ENCODE measurements at places on chromosomes 6 and 20.

DNA sequence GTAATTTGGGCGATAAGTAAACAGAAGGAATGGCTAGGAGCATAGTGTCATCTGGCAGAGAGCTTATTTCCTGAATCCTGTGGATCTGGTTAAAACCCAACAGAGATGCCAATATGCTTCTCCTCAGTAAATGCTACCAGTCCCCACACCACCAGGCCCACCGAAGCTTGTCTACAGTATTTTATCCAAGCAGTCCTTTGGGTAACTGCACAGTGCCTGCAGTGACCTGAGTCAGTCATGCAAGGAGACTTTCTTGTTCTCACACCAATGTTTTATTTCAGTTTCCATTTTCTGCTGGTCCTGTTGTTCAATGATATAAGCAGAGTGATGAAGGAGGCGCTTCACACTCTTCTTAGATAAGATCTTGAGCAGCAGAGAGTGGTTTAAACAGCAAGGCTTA, 326.3 kb downstream of the RIMS1 start:
- no peak for DNase-seq

DNA sequence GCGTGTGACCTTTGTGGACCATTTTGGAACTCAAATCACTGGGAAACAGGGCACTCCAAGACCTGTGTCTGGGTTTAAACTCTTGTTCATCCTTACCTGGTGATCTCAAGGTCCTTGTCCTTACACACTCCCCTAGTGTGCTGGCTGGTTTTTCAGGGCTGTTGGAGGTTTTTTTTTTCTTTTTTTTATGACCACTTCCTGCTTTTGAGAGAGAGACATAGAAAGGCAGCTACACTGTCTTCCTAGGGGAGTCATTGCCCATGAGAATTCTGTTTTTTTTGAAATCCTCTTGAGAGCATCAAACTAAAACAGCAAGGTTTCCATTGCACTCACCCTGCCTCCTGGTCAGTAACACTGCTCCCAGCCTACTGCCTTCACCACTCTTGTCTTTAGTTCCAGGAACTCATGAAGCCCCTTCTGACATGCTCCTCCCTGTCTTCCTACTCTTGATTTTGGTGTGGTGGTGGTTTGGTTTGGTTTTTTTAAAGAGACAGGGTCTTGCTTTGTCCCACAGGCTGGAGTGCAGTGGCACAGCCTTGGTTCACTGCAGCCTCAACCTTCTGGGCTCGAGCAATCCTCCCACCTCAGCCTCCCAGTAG, 28.6 kb downstream of the PRPH2 start:
- no peak for DNase-seq

GRCh38 chr20:444862-445426, 17.4 kb downstream of the TBC1D20 start:
- DNase-seq: no peak

DNA sequence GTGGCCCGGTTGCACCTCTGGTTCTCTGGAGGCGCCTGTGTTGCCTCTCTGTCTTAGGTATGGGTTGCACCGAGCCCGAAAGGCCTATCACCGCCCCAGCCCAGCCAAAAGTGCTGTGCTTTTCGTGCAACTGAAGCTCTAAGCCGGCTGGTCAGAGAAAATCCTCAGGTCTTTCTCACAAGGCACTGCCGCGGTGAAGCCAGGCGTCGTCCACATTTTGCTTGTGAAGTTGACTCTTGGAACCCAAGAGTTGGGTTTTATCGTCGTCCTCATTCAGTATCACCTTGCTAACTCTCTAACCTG, 726 bp upstream of the EMILIN3 start:
- no peak for DNase-seq

DNA sequence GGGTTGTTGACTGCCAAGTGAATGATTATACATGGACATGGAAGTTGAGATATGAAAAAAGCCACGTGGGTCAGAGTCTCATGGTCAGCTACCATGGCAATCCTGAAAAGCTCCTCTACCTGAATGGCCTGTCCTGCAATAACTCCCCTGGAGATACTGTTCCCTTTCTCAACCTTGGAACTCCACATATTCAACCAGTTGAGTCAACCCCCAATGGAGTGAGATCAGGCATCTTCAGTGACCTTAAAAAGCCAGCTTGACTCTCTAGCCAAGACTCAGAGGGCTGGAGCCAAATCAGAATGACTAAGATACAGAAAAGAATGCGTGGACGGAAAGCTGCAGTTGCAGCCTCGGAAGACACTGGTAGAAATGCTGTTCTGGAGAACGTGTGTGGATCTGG, 341.3 kb downstream of the FOXA2 start:
- no peak for DNase-seq

DNA sequence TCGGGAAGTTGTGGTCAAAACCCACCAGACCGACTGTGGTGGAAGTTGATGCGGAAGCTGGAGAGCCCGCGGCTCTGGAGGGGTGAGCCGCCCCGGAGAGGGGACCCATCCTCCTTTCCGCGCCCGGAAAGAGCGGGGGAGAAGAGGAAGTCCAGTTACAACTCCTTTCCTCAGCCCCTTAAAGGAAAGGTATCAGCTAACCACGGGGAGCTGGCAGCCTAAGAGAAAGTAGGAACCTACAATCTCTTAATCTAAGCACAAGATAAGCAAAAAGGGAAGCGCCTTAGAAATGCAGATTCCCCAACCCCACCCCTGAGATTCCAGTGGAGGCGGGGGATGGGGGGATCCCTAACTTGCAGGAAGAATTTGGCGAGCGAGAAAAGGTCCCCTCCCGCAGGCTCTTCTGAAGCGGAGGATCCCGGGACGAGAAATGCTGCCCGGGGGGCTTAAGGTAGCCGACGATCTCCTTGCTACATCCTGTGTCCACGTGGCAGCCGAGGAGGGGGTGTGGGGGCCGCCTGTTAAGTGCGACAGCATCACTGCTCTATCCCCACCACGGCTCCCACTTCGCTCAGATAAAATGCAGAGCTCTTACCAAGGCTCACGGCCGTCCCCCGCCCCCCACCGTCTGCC, 87.5 kb downstream of the ZFP64 start:
- no peak for DNase-seq

DNA sequence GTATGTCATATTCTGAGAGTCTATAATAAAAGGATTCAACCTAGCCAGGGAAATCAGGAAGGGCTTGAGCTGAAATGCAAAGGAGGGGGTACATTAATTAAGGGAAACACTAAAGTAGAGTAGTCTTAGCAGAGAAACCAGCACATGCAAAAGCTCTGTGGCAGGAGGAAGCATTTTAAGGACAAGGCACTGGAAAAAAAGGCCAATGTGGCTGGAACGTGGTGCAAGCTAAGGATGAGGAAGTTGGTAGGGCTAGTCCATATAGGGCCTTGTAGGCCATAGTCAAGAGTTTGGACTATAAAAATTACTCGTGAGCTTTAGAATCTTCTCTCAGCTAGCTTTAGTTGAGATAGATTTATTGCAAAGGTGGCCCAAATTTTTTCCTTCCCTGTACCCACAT, 75.2 kb upstream of the TOP1 start:
- DNase-seq: no peak

DNA sequence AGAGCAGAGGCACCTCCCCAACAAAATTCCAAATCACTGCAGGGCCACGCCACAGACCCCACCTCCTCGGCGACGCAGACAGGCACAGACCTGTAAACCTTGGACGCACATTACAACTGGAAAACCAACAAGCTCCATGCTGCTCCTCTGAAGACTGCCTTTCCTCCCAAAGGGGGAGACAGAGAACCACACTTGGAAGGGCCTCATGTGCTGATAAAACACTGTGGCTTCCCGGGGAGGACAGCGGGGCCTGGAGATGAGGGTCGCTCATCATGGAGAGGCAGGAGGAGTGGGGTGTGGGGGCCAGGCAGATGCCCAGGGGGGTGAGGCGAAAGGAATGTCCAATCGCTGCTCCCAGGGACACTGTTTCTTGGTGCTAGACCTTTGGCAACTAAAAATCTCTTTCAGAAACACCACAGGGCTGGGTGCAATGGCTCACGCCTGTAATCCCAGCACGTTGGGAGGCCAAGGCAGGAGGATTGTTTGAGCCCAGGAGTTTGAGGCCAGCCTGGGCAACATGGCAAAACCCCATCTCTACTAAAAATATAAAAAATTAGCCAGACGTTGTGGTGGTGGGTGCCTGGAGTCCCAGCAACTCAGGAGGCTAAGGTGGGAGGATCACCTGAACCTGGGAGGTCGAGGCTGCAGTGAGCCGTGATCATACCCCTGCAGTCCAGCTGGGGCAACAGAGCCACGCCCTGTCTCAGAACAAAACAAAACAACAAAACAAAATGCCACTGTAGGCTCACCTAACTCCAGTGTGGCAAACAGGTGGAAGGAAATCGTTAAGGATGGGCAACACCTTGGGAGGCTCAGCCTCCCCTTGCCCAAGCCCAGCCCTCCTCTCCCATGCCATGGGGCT, 53.8 kb downstream of the ABHD12 start:
- DNase-seq: no peak

DNA sequence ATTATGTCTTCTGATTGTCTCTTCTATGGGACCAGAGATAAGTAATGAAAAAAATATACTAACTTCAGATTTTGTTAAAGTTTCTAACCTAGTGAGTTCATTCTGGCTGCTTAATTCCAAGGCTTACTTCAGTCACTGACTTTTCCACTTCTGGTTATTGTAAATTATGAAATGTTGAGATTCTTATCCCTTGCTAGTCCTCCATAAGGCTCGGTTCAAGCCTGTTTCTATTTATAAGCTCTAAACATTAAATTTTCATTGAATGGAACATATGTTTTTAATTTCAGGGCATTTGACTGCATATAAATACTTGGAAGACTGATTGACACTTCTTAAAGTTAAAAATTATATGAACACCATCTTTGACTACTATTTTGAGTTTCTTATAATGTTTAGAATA, 23.6 kb upstream of the NKAIN2 start:
- no peak for DNase-seq

DNA sequence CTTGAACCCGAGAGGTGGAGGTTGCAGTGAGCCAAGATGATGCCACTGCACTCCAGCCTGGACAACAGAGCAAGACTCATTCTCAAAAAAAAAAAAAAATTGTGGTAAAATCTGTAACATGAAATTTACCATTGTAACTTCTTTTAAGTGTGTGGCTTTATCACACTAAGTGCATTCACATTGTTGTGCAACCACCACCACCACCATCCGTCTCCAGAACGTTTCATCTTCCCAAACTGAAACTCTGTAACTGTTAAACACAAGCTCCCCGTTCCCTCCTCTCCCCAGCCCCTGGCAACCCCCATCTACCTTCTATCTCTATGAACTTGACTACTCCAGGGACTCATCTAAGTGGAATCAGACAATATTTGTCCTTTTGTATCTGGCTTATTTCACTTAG, 29.7 kb downstream of the PDRG1 start:
- no peak for DNase-seq

GRCh38 chr6:4740032-4740431, 36.2 kb upstream of the CDYL start:
- no peak for DNase-seq

GRCh38 chr6:74892091-74892490, 313.8 kb downstream of the COL12A1 start:
- no peak for DNase-seq

DNA sequence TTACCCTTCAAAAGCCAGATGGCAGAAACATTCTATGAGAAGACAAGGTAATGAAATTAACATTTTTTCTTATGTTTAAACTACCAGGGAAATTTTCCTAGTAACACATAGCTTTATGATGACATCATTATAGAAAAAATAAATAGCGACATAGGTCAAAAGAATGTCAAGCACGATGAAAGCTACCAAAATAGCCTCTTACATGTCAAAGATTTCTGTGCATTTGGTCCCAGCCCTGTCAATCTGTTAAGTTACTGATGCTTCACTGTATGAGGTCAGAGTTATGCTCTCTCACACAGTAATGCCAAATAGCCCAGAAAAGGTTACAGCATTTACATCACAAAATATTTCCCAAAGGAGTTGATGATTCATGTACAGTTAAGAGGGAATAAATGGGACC, 199.8 kb upstream of the DEFB112 start:
- DNase-seq: no peak

DNA sequence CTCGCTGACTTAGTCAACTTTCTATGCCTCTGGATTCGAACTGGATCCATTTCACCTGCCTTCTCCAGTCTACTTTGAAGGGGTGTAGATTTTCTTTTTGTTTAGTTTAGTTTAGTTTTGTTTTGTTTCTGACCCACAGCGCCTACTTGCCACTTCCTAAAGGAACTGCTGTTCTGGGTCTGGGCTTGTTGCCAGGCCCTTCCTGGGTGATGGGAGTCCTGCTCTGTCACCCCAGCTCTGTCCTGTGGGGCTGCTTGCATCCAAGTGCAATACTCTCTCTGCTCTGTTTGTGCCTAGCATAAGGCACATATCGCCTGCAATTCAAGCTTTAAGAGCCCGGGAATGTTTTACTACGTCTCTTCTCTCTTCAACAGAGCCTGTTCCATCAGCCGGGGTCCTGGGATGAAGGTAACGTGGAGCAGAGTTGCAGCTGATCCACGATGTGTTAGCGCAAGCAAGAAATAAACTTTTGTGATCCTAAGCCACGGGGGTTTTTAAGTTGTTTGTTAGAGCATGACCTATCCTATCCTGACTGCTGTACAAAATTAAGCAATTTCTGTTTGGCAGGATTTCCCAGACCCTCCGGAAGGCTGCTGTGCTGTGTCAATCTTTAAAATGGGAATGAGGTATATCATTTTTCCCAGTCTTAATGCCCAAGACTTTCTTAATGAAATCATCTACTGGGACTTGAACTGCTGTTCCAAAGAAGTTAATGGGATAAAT, 30.9 kb upstream of the TAGAP start:
- DNase-seq: no peak

- DNase-seq: no peak
Measured at GRCh38 chr6:151747896-151748295, 59.6 kb upstream of the ESR1 start.

- peak; percentile 79 for DNase-seq
Measured at GRCh38 chr20:1965520-1966351, 28.1 kb downstream of the PDYN start.

DNA sequence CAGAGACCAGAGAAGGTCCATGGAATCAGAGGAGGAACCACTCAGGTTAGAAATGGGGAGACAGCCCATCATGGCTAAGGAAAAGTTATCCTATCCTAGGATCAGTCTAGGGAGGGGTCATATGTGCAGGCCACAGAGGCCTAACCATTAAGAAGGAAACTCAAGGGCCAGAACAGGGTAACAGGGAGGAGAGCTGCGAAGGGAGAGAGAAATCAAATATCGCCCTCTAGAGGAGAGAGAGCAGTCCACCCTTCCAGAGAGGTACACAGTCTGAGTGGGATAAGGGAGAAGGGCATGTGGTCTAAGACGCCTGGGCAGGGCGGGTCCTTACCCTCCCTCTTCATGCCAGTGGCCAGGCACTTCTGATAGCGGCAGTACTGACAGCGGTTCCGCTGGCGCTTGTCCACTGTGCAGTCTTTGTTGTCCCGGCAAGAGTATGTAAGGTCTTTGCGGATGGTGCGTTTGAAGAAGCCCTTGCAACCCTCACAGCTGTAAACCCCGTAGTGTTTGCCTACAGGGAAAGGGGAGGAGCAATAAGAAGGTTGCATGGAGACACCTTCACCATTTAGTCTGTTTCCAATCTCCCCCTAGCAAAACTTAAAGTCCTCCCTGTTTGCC, 2.9 kb downstream of the RXRB start:
- DNase-seq: no peak

GRCh38 chr6:73579389-73579788, 58.6 kb upstream of the EEF1A1 start:
- DNase-seq: no peak

Measured in stimulated activated CD8-positive, alpha-beta memory T cell treated with anti-CD3 and anti-CD28 coated beads, Interleukin-4, amount 100 ng/mL, for 24 hours (primary cell).